ENCODE measurements at places on chromosomes 13 and 19.

DNA sequence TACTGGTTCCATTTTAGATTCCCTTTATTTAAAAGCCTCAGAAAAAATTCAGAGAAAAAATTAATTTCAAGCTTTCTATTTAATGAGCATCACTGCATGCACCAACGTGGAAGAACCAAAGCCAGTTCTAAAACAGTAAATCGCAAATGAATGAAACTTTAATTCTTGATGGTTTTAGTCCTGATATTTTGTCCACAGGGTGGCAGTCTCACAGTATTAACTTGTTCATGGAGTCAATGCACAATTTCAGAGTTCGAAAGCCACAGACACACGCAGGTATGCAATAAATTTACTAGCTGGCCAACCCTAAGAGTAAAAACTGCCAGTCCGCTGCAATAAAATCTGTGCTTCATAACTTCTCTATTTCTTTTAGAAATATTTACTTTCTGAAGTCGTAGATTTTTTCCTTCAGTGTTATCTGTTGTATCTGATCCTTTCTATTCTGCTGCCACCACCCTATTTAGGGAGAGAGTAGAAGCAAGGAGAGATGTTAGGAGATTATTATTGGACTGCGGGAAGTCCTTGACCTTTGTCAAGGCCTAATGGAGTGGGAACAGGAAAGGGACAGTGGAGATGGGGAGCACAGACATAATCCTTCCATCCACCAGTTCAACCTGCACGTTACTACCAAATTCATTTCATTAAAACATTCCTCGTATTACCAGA lies 7.0 kb upstream of the WBP4 start:
- peak; percentile 60 for DNase-seq

- DNase-seq: peak; percentile 14
These were observed 1.0 kb downstream of the GPC5 start for GRCh38 chr13:91399189-91400062.

DNA sequence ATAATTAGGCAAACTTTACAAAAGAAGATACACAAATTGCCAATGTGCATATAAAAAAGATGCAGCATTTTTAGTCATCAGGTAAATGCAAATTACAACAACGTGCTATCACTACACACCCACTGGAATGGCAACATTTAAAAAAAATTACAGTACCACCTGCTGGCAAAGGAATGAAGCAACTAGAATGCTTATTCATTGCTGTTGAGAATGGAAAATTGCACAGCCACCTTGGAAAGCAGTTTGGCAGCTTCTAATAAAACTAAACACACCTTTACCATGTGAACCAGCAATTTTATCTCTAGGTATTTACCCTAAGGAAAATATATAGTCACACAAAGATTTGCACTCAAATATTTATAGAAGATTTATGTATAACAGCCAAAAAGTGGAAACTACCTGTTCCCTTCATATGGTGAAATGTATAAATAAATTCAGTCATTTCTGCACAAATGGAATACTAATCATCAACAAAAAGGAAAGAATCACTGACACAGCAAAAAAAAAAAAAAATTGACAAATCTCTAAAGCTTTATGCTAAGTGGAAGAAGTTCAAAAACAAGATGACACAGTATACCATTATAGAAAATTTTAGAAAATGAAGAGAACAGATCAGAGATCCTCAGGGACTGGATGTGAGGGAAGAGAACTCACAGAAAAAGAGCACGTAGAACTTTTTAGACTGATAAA lies 30.3 kb downstream of the OXGR1 start:
- DNase-seq: no peak

DNA sequence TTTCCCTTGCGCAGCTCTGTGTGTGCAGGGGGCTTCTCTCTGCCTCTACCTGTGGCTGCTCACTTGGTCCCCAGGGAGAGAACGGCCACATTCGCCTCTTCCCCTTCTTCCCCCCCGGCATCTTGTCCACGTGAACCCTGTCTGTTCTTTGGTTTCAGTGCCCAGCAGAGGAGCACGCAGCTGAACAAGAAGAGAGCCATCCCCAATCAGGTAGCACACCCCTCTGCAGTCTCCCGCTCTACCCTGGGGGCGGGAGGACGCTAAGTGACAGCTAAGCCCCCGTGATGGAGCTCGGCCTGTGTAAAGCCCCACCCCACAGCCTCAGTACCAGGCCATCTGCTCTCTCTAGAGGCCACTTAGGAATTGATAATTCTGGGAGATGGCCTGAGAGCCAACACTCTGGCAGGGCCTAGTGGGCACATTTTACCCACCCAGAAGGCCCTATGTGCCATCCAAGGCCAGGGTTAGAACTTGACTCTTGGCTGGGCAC lies 30.2 kb downstream of the TMED1 start:
- DNase-seq: no peak

DNA sequence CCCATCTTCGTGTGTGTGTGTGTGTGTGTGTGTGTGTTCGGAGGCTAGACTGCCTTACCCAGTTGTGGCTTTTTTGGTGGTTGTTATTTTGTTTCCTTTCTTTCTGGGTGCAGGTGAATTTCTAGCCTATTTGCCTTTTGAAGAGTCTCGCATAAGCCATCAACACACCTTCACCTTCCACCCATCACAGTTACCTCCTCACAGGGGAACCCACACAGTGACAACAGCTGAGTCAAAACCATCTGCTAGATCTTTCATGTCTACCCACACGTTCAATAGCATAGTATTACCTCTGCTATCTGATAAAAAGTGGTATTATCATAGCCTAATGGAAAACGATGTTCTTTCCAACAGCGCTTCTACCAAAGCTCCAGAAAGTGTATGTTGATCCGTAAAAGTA lies 303.2 kb upstream of the TMTC4 start:
- DNase-seq: no peak

GRCh38 chr13:52779103-52779502 lies 39.5 kb upstream of the CNMD start:
- no peak for DNase-seq

DNA sequence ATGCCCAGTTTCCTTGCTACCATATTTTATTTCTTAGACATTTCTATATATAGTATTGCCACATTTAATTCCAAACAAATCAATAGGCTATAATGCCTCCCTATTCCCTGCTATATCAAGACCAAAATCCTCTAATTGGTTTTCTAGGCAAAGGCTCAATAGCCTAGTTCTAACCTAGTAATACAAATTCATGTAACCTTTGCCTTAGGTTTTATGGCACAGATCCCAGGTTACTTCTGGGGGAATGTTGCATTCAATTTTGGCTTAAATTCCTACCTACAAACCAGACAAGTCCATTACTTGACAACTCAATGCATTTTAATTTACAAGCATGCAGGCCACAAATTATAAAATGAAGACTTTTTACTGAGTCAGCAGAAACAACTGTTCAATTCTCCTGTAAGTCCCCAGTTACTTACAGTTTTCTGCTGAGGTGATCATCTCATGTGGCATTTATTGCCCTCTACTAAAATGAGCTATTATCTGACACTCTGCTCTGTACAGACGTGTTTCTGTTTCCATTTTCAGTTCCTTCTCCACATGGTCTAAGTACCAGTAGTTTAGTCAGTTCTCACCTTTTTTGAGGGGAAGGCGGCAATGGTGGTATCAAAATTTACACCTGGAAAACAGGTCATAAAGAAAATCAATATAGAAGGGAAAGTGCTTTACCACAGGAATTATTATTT lies 11.7 kb downstream of the KCNRG start:
- no peak for DNase-seq

- DNase-seq: no peak
These were observed 17.4 kb downstream of the CHST8 start for GRCh38 chr19:33639035-33639681.

DNA sequence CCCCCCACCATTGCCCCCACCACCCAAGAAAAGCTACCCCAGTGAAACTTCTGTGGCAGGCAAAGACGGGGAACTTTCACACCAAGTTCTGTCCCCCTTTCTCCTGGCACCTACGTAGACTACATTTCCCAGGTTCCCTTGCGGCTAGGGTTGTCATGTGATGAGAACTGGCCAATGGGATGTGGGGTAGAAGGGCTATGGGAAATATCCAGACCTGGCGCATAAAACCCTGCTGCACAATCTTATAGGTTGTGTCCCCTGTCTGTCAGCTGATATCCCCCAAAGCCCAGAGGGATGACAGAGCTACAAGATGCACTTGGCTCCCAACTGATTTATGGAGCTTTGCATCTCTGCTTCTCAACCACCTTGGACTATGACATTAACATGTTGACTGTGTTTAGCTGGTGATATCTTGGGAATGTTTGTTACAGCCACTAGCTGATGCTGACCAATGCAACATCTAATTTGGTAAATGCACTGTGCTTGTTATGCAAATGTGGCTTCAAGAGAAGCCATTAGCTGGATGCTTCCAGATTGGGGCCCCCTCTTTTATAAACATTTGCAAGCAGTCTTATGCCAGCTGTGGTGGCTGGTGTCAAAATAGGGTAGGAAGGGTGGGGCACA lies 6.1 kb downstream of the SH2D3A start:
- no peak for DNase-seq
